Kasumi-1 (cell line): ENCODE measurements at places on chromosomes 4 and X.

- DNase-seq: no peak
Measured at GRCh38 chr4:38752941-38753806, 29.6 kb downstream of the TLR10 start.

DNA sequence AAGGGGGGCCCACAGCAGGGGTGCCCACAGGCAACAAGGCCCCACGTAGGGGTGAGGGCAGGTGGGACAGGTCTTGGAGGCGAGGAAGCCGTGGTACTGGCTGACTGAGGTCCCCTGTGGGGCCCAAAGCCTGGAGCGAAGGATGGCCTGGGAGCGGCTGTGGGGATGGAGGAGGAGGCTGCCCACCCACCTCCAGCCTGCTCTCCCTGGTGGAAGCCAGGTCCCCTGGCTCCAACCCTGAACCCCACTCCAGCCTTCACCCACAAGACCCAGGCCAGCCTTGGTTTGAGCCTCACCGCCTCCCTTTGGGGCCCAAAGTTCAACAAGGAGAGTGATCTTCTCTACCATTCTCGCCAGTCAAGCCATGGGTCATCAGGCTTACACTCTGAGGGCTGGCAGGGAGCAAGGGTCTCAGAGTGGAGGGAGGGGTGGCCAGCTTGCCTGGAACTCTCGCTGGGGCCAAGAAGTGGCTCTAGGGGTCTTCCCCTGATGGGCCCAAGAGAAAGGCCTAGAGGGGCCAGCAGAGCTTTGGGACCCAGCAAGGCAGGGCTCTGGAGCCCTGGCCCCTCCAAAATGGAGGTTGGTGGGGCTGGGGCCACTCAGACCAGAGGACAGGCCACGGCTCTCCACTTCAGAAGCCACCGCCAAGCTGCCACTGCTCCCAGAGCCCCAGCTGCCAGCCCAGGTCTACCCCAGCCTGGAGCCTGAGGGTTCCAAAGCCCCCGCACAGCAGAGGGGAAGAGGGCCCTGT is 5.0 kb downstream of the PNCK start:
- no peak for DNase-seq

GRCh38 chrX:93120805-93121204 is 552.6 kb downstream of the NAP1L3 start:
- no peak for DNase-seq

DNA sequence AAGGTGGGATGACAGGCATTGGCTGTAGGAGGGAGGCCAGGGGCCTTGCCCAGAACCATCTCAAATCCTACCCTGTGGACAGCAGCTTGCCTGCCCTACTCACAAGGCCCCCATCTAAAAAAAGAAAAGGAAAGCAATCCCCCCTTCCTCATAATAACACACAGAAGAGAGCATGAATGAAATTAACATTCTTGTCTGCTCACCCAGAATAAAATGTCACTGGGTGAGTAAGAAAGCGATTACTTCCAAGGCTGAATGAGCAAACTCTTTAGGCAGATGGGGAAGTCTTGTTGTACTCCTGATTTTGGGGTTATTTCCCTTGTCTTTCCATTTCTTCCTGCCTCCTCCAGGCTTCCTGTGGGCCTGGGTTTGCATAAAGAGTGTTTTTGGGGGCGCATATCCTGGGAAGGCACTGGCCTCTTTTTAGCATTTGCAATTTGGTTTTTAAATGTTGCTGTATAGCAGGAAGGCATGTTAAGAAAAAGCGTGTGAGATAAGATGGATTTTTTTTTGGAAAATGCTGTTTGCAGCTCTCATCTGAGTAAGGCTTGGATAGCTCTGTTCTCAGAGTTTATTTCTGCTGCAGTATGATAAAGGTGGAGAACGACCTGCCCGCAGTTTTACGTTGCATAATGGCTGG is 248.3 kb upstream of the GATB start:
- DNase-seq: no peak

DNA sequence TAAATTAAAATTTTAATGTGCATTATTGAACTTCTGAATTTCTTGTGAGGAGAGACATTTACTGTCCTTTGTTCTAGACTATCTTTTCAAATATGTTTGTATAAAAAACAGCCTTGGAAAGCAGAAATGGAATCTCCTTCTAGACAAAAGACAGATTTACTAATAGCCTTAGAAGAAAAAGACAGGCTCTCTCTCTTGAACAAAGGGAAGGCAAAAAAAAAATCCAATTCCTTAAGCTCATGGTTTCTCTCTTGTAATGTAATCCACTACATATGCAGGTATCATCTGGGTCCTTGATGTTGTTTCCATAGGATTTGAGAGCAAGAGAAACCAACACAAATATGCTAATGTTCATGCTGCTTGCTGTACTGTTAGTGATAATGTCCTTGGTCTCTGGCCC is 106.0 kb downstream of the TBCK start:
- DNase-seq: no peak

- DNase-seq: no peak
Measured at GRCh38 chr4:112702892-112703291, 65.9 kb downstream of the LARP7 start.

GRCh38 chrX:151870602-151871001 is 42.1 kb upstream of the MAGEA4 start:
- DNase-seq: no peak

DNA sequence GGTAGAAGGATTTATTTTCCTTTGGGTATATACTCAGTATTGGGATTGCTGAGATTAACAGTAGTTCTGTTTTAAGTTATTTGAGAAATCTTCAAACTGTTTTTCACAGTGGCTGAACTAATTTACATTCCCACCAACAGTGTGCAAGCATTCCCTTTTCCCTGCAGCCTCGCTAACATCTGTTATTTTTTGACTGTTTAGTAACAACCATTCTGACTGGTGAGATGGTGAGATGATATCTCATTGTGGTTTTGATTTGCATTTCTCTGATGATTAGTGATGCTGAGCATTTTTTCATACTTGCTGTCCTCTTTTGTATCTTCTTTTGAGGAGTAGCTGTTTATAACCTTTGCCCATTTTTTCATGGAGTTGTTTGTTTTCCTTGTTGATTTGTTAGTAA is 457.8 kb downstream of the TRAM1L1 start:
- DNase-seq: no peak

DNA sequence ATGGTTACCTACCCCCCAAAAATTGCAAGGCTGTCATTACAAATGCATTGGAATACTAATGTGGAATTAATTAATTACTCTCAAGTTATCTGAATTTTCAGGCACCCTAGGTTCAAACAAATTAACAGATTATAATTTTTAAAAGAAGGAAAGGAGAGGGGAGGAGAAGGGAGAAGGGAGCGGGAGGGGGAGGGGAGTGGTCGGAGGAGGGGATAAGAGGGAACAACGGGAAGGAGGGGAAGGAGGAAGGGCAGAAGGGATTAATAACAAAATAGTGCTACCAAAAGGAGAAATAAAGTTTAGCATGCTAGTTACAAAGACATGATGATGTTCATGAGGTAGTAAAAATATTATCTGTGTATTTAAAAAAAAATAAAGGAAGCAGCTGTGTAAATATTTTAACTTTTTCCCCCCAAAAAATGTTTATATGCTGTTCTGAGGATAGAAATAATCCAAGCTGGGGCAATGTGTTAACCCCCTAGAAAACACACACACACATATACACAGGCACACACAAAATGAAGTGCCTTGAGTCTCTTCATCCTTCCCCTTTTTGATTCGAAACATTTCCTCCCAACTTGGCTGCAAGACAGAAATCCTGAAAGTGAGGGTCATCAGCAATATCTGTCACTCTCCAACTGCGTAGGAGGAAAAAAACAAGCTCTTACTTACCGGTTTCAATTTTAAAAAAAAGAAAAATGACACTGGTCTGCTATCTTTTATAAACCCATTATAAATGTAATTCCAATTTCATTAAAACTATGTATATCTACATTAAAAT is 58.8 kb downstream of the PPP3CA start:
- DNase-seq: peak; percentile 67

DNA sequence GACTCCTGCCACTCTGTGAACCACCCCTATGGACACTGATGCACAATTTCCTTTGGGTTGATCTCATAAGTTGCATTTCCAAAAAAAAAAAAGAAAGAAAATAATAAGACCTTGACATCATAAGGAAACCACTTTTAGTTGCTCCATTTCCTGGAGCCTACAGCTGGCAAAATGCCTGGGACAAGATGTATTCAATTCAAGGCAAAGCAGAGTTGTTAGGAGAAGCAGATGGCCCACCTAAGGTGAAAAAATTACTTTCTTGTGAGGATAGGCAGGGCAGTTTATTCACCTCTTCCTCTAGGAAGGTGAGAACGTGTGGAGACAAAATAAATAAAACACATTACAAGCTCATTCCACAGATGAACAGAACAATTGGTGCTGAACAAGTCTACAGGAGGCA is 14.1 kb upstream of the SCRG1 start:
- peak; percentile 63 for DNase-seq

GRCh38 chr4:2267841-2268240 is 5.9 kb upstream of the MXD4 start:
- DNase-seq: no peak

DNA sequence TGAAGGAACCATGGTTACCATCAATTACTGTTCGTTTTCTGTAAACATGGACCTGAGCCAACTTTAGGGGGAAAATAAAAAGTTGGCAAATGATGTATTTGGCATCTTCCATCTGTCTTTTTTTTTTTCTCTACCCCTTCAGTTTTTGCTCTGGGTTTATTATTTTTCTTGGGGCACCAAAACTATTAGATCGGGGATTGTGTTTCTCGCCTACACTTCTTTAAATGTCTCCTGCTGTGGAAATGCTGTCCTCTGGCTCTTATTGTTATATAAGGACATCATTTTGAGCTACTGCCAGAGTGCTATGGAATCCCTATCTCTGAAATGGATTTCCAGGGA is 234.0 kb upstream of the SLIT2 start:
- no peak for DNase-seq

- no peak for DNase-seq
Measured at GRCh38 chrX:17474892-17475291, 99.9 kb downstream of the NHS start.

GRCh38 chrX:130179170-130179569 is 7.4 kb downstream of the RAB33A start:
- DNase-seq: no peak

GRCh38 chr4:155675709-155676429 is 9.2 kb downstream of the GUCY1A1 start:
- peak; percentile 88 for DNase-seq

GRCh38 chrX:133676344-133677122 is 261.2 kb upstream of the GPC4 start:
- no peak for DNase-seq

- no peak for DNase-seq
Measured at GRCh38 chrX:40852586-40852985, 117.2 kb upstream of the MED14 start.

DNA sequence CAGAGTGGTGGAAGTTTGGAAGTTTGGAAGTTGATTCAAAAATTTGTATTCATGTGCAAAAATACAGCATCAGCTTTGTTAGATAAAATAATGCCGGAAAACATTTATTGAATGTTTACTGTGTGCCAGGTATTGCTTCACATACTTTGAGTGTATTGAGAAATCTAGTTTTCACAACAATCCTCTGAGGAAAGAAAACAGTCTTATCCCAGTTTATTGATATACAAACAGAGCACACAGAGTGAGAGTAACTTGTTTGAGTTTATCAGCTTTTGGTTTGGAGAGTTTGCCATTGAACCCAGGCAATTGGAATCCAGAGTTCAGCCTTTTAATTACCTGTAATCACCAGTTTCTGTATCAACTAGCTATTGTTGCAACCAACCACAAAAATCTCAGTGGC is 127.2 kb upstream of the RPS6KA3 start:
- DNase-seq: no peak

GRCh38 chr4:173073939-173074500 is 94.6 kb upstream of the GALNT7 start:
- no peak for DNase-seq

GRCh38 chr4:31234901-31235300 is 514.7 kb downstream of the PCDH7 start:
- DNase-seq: no peak

DNA sequence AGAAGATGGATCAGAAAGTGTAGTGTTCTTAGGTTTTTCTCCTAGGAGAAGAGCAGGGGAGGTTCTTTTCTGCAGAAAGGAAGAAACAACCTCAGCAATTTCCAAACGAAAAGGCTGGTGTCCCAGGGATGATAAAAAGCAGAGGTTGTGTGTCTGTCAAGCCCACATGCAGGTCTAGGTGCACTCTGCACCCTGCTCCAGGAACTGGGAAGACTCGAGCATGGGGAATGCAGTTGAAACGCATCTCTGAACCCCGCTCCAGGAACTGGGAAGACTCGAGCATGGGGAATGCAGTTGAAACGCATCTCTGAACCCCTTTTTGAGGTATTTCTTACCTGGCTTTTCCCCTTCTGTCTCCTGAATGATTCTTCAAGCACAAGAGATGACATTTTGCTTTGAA is 171.2 kb downstream of the LDB2 start:
- DNase-seq: no peak

DNA sequence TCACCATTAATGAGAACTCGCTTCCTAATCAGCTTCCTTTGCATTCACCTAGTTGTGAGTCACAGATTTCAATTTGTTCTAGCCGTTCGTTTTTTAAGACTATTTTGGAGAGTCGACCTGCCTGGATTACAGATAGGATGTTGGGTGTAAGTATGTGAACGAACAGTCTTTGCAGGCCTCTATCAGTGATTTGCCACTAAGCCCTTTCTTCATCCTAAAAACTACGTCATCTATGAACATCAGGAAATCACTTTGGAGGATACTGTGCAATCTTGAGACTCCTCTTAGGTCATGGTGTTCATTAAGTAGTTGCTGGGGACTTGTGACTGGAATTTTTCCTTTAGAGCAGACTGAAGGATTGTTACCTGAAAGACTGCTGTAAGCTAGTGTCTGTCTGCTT is 1.1 kb downstream of the POLA1 start:
- DNase-seq: no peak

DNA sequence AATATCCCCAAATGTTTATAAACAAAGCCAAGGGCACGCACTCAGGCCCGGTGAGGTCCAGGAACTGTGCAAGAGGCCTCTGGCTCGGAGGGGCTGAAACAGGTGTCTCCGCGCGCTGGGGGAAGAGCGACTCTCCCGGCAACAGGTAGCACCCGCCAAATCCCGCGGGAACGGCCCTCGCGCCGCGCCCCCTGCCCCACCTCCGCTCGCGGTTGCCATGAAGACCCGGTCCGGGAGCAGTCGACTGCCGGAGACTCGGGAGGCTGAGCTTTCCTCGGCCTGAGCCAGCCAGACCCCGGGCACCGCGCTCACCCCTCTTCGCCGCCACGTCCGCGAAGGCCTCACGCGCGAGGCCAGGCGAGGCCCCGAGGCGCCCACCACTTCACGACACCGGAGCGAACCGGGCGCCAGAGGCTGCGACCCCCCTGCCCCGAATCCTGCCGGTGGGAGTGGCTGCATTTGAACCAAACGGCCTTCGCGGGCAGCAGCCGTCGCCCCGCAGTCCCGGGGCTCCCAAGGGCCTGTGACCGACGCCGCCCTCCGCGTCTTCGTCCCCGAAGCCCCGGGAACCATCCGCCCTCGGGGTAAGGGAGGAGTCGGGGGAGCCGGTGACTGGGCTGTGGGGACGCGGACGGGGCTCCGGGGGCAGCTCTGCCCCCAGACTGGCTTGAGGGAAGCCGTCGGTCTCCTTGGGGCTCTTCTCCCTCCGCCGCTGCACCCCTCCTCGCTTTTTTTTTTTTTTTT is at the start of gene NSUN7:
Gene NSUN7 (plus strand): TSS at position 239 of the 744 bp plus-strand sequence. CDS start 739 bp downstream, outside the sequence.
- peak; percentile 23 for DNase-seq

GRCh38 chr4:104393655-104394324 is 100.9 kb downstream of the CXXC4 start:
- DNase-seq: no peak
